NCI-H1436 treated with DMSO at 0.1 percent for 48 hours (cell line): ENCODE measurements at places on chromosomes 2 and 18.

DNA sequence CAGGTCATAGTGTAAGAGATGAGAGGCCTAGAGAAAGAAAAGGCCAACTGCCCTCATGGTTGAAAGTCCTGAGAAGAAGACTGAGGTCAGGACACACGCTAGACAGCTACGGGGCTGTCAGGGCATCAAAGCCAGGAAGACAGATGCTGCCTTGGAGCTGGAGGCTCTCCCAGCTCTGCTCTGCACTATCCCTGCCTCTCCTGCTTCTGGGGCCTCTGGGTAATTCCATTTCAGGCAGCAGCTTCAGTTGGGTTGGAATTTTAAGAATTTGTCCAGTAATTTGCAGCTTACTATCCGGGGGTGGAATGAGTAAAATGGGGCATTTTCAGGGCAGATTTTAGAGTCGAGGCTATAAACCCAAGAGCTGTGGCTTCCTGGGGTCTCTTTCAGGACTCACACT, 76.2 kb upstream of the CTAGE1 start:
- no peak for DNase-seq

DNA sequence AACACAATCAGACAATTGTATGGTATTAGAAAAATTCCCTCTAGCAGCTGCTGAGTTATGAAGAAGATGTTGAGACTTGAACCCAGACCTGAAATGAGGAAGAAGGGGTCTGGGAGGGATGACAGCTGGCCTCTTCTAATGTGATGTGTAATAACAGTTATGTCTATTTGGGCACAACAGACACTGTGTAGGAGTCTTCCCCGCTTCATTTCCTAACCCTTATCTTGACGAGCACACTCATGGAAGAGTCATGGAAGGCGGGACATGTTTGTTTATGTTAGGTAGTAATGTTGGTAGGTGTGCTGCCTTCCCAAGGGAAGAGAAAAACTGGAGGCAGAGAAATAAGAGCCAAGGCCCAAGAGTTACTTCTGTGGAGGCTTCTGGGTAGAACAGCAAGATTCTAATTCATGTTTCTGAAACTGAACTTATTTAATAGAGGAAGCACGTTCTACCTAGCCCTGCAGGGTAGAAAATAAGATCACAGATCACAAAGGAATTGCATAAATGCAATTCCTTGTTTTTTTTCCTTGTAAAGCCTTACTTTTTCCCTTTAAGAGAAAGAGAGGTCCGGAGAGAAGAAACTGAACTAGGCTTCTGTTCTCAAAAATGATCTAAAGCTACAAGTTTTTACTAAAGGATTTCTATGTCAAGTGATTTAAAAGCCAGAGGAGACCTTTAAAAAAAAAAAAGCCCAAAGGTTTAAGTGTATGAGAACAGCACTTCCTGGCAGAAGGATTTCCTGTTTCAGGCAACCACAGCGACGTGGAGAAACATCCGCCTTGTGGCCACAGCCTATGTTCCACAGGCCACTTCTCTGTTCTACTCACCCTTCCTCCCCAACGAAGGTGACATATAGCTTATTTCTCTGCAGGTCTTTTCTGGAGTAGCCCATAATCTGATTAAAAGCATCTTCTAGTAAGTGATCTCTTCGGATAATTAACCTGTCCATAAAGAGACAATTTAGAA, 68.5 kb upstream of the STK17B start:
- no peak for DNase-seq

- DNase-seq, result no peak
Observed at GRCh38 chr18:36299015-36299414, 1.5 kb downstream of the FHOD3 start.

GRCh38 chr2:202265467-202266277, at the start of gene NOP58:
Gene NOP58 (plus strand): TSS chr2:202265763. CDS start chr2:202265942, 179 bp downstream.
- DNase-seq, result peak; percentile 79

- DNase-seq, result no peak
Observed at GRCh38 chr18:65659312-65659711, 91.5 kb upstream of the CDH7 start.

DNA sequence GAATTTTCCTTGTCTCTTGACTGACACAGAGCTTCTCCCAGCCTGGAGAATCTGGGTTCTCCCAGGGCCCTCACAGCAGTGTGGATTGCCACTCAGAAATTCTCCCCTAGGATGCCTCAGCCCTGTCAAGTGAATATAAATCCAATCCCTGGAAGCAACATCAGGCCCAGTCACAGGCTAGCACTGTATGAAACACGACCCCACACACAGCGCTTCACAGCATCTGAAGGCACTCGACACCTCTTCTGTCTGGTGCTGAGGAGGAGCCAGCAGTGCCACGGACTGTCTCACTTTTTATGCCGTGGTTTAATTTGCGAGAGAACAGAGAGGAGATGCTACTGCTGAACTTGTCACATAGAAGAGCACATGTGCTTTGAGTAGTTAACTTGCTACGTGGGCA, 164.5 kb downstream of the NAPG start:
- no peak for DNase-seq

- no peak for DNase-seq
Observed at GRCh38 chr2:188518381-188518780, 226.7 kb downstream of the GULP1 start.

DNA sequence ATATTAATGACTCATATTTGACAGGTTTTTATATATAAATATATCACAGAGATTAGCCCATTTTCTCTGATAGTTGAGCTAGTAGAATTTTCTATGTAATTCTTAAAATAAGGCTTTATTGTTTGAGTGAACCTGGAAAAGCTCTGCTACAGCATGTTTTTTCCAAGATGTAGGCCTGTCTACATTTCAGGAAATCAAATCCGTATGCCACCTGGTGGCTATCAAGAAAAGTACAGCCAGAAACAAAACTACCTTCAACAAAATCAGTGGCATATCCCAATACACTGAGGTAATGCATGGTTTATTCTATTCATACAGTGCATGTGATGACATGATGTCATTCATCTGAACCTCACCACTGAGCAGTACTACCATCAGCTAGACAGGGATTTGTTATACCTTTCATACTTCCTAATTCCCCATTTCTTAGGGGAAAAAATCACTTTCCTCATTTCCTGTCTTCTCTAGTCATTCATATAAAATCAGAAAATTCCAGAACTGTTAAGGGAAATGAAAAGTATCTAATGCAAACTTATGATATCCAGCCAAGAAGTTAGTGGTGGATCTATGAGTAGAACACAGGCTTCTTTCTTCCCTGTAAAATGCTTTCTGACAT, 310.4 kb upstream of the SYT4 start:
- DNase-seq, result no peak

DNA sequence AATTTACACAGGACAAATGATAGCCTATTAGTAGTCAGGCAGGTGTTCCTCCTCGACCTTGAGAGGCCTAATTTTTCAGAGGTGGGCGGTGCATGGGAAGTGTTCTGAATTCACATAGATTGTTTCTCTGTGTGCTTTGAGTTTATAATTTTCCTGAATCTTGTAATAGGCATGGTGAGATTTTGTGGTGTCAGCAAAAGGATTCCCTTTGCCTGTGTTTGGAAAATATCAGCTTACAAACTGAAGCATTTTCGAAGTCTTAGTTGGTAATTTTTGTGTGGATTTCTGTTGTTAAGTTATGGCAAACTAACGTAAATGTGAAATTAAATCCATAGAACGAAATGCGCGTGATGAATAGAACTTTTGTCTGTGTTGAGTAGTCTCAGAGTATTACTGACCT, 194.0 kb upstream of the RBMS1 start:
- peak; percentile 85 for DNase-seq

DNA sequence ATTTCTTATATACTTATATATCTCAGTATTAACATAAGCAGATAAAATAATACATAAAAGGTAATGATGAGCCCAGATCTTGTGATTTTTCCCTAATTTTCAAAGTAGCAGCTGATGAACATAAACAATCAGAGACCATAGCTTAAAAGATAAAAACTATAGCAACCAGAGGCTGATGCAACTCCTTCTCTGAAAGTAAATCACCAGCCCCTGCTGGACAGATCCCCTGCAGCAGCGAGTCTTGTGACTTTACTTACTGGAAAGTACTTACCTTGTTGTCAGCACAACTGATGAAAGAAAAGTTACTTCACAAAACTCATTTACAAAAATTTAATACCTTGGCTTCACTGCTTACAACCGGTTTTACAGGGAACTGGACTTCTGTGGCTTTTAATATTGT, 67.3 kb downstream of the GORASP2 start:
- no peak for DNase-seq

- DNase-seq, result no peak
Observed at GRCh38 chr18:55997151-55997561, 409.2 kb upstream of the TCF4 start.

DNA sequence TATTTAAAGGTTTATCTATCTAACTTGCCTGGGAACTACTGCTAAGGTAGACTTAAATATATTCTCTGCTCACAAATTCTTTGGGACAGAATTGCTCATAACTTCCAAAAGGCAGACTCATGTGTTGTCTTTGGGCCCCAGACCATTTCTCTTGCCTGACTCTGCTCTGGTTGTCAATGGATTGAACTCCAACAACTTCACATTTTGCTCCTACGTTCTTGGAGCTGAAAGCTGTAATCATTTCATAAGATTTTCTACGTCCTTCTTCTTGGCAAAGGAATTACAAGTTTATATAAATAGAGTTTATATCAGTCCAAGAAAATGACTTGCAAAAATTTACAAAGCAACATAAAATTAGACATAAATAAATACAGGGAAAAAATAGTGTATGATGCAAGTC, 32.9 kb upstream of the PPM1B start:
- DNase-seq, result no peak

GRCh38 chr2:170492010-170492409, 223.1 kb upstream of the SP5 start:
- DNase-seq, result no peak

- DNase-seq, result no peak
Observed at GRCh38 chr18:56458770-56459712, 179.4 kb downstream of the TXNL1 start.

DNA sequence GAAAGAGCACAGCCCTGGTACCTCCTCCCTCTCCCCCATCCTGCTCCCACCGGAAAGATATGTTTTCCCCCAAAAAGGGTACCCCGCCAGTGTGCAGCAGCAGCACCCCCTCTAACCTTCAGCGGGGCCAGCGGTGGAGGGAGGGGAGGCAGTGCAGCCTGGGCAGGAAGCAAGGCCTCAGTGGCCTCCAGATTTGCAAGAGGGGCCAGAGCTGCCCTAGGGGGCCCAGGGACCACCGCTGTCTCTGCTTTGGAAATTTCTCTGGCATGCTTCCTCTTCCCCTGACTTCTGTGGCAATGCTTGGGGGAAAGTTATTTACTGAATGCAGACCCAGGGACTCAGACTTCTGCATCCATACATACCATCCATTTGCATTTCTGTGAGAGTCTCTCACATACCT, 111.5 kb downstream of the KLHL29 start:
- DNase-seq, result no peak

GRCh38 chr2:217440000-217440399, 562.8 kb downstream of the TNS1 start:
- DNase-seq, result no peak

GRCh38 chr2:97983698-97984097, 12.1 kb downstream of the TMEM131 start:
- no peak for DNase-seq

DNA sequence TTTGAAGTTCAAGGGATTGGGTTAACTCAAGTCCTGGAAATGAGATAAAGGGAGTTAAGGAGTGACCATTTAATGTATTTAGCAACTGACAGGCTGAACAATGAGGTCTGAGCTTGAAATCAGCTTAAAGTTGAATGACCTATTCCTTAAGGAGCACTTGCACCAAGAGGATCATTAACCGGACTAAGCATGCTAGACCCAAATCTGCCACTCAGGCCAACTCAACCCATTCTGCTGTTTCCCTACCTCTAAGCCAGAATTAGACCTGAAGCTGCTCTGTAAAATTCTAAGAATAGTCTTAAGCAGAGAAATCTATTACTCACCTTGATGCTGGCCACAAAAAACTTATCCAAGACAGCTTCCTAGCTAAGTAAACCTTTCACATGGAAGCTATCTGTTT, 59.8 kb downstream of the SPRED2 start:
- DNase-seq, result no peak

DNA sequence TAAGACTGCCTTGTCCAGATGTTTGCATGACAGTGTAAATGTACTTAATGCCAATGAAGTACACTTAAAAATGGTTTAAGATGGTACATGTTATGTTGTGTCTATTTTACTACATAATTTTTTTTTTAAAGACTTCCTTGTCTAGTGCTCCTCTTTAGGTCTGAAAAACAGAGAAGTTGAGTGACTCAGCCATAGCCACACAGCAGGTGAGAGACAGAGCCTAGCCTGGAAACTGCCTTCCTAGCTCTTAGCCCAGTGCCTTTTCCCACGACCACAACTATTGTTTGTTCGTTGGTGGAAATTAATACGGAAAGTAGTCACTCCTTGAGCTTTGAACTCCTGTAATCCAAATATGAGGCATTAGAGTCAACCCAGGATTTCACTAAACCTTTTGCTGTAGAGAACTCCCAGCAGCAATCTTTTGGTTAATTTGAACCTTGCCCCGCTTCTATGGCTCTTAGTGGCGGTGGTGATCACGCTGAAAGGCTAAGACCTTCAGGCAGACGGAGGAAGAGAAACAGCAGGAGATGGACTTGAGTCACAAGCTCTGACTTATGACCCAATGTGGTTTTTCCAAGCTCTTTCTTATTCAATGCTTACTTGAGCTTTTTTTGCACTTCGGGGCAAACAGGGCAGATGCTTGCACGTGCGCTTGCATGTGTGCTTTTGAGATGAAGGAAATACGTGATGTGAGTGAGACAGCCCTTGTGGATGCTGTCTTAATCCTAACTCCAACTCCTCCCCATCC, 21.2 kb downstream of the TRIB2 start:
- DNase-seq, result no peak

GRCh38 chr2:204749319-204749718, 204.0 kb downstream of the PARD3B start:
- no peak for DNase-seq

- no peak for DNase-seq
Observed at GRCh38 chr2:229489016-229489415, 217.9 kb upstream of the PID1 start.

- no peak for DNase-seq
Observed at GRCh38 chr2:74481431-74481830, 1.4 kb downstream of the CCDC142 start.

DNA sequence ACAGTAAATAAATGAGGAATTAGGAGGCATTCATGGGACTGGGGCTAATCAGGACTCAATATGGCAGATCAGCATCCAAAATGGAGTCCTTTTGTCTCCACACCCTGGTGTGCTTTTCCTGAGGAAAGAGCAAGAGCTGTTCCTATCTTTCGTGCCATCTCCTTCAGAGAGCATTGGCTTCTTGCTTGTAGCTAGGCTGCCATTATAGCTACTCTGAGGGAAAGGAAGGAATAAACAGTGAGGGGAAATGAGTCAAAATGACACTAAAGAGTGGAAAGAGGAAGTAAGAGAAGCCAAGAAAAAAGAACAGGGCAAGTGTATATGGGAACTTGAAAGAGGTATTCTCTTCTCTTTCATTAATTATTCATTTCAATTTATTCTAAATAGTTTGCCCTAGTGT, 8.4 kb upstream of the NMI start:
- no peak for DNase-seq

GRCh38 chr2:18605115-18605514, 15.7 kb upstream of the NT5C1B start:
- DNase-seq, result no peak
